ENCODE measurements at places on chromosomes 2 and 18. TPM values are rescaled to one million over a fixed set of nuclear protein-coding genes. Genes with fewer than 3 reads are reported as not detected.

The PDE1A gene
- 4.7 TPM for total RNA-seq

The GNAL gene
- total RNA-seq = 7.1 TPM

The GCG gene
- 21.1 TPM for total RNA-seq

The MC2R gene
- not detected for total RNA-seq

The CCDC138 gene
- 6.6 TPM for total RNA-seq

The TM4SF20 gene
- total RNA-seq = 44.6 TPM

The MEIS1 gene
- 35.5 TPM for total RNA-seq

The RDH14 gene
- 39.5 TPM for total RNA-seq

The MYO3B gene
- total RNA-seq = 1.1 TPM
